ENCODE measurements at places on chromosomes 4 and X. TPM values are rescaled to one million over a fixed set of nuclear protein-coding genes. Genes with fewer than 3 reads are reported as not detected.

- no peak for DNase-seq
These were observed 264.8 kb downstream of the CAMK2D start for GRCh38 chr4:113496698-113497097.

DNA sequence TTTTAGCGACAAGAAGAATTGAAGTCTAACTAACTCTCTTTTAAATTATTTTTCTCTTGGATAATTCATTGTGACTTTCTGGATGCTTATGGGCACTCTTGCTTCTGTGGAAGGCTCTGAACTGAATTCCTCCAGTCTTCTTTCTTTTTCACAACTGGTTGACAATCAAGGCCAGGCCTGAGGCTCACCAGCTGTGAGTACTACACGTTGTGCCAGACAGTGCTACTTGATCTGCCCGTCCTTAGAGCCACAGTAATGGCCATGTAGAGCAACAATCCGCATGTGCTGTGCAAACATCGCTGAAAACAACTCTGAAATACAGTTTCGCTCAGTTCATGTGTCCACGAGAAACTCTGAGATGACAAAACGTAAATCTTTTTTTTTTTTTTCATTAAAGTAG lies 1336.3 kb upstream of the AGA start:
- DNase-seq, result no peak

GRCh38 chr4:148065075-148065474 lies 333.2 kb downstream of the ARHGAP10 start:
- DNase-seq, result no peak

GRCh38 chr4:102687373-102687981 lies 73.3 kb downstream of the MANBA start:
- DNase-seq, result no peak

GRCh38 chr4:78667325-78667724 lies 108.8 kb upstream of the BMP2K start:
- DNase-seq, result no peak

GRCh38 chr4:106627051-106627450 lies 258.5 kb upstream of the GIMD1 start:
- DNase-seq, result no peak

DNA sequence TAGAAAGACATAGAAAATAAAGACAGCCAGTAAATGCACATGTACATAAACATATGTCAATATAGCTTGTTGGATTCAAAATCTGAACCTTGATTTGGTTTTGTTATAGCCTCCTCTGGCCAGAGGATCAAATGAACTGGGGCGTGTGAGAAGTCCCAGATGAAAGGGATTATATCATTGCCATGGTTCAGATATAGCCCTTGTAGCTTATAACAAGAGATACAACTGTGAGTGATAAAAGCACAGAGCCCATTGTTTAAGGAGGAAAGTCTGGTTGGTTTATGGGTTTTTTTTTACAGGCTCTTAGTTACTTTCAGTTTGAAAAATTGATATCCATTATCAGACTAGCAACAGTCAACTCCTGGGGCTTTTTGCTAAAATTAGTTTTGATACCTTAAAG lies 101.7 kb upstream of the GLRA2 start:
- DNase-seq, result no peak

DNA sequence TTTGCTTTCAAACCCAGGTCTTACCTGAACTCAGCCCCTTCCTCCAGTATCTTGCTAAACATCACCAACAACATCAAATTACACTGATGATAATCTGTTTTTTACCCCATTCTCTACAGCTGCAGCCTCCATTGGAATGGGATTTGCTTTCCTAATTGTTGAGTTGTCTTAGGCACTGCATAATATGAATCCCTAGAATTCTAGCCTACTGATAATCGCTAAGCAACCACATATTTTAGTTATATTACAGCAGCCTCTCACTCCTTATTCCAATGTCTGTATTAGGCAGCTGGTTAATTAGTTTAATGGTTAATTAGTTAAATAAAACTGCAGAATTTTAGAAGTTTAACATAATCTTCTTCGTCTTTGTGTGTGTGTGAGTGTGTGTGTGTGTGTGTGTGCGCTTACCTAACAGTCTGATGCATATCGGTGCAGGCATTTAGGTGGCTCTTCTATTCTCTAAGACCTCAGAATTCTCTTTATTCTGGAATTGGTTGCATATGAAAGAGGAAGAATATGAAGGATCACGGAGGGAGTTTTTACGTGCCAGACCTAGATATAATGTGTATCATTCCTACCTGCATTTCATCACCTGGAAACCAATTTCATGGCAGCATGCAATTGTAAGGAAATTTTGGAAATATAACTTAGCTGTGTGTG lies 5.3 kb upstream of the COMMD8 start:
- DNase-seq, result no peak

DNA sequence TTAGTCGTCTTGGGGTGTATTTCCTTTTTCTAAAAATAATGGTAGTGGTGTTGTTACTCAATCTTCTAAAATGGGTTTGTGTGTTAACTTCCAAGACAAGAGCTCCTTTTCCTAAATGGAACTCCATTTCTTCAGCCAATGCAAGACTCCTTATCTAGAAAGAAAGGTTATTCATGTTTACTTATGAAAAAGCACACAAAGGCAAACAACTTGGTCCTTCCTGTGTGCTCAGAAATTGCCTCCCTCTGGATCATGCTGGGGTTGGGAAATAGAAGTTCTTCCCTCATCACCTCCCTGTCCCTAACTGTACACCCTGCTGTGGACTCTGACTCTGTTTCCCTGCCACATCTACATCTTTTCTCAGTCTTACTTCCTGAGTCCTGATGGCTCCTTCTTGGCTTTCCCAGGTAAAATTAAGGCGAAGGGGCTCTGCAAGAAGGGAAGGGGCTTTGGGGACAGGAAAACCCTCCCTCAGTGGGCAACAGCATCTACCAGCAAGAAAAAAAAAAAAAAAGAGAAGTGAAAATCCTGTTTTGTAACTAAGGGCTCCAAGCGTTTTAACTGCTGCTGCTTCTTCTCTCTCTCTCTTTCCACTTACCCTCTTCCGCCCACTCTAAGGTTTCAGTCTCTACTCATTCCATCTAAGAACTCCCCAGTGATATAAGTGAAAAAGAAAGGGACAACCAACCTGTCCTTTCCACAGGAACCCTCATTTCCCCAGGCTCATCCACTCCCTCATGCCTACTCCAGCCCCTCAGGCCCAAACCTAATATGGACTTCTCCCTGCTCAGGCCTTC lies 19.8 kb upstream of the TASL start:
- DNase-seq, result no peak

Gene COX18
- total RNA-seq, result 23.0 TPM

DNA sequence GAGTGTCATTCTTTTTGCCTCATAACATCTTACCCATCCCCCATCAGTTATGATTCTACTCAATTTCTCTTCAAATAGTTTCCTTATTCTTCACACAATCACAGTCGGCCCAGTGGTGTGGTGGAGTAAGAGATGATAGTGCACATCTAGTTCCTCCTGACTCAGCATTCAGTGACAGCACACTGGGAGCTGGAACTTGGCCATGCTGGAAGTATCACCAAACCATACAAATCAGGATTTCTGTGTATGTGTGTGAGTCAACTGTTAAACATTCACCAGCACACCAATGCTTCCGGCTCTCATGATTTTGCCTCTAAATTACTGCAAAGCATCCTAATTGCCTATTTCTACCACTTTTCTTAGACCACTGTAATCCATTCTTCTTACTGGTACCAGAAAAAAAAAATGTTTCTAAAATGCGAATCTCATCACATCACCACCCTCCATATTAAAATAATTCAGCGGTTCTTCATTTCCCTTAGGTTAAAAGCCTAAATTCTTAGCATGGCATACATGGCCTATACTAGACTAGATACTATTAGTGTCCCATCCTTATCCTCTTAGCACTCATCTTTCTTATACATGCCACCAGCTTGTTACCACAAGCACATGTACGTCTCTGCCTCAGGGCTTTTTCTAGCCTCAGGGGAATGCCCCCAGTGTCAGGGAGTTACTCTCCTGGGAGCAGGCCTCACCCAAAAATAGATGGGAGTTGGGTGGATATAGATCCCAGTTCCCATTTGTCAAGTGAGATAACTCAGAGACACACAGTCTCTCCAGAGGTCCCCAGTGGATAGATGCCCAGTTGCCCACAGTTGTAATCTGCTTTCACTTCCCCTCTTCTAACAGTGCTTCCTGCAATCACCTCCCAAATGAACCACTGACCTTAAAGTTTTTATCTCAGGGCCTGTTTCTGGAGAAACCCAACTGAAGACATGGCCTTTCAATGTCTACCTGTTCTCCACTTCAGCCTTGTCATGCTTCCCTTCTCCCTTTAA lies 49.2 kb upstream of the DDX53 start:
- no peak for DNase-seq

- DNase-seq, result no peak
These were observed 146.2 kb downstream of the KCNIP4 start for GRCh38 chr4:21802406-21802805.

Gene ARHGEF9
- 28.7 TPM for total RNA-seq

Gene DRP2
- 0.20 TPM for total RNA-seq

Gene OCIAD2
- total RNA-seq, result 122 TPM

- DNase-seq, result no peak
These were observed 33.7 kb downstream of the HTT start for GRCh38 chr4:3108211-3108610.

DNA sequence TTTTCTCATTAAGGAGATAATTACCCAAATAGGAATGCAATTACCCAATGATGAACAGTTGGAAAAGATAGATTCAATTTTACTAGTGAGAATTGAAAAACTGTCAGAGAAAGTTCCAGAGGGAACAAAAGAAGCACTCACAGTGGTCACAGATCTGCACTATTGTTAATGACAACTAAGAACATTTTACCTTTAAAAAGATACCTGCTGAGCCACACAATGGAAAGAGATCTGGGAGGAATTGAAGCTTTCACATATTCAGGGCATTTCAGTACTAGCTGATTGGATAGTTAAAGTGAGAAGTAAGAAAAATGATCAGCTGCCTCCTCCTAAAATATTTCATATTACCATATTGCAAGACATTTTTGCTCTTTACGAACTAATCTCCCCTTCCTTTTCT lies 1822.2 kb downstream of the STIM2 start:
- DNase-seq, result no peak

GRCh38 chr4:188975271-188975670 lies 836.0 kb downstream of the TRIML1 start:
- DNase-seq, result no peak

GRCh38 chr4:68591204-68591603 lies 15.1 kb upstream of the UGT2B17 start:
- DNase-seq, result no peak

Gene GATB
- 18.0 TPM for total RNA-seq

DNA sequence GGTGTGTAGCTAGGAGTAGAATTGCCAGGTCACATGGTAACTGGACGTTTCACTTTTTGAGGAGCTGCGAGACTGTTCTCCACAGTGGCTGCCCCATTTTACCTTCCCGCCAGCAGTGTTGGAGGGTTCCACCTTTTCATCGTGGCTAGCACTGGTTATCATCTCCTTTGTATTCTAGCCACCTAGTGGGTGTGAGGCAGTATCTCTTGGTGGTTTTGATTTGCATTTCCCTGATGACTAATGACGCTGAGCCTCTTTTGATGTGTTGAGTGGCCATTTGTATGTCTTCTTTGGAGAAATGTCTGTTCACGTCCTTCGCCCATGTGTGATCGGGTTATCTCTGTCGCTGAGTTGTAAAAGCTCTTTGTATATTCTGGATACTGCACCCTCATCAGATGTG lies 10.6 kb downstream of the ABCD1 start:
- DNase-seq, result no peak

DNA sequence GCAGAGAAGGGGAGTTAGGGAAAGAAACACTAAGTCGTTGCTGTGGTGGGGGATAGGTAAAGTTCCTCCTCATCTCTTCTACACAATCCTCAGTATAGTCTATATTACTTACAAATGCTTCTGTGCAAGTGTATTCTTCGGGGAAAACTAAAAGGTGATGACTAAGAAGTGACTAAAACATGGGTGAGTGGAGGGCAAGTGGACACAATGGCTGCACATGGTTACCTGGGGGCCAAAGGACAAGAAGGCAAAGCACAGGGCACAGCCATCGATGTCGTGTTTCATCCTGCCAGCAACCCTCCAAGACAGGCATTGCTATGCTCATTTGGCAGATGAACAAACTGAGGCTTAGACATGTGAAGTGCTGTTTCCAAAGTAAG lies 35.5 kb upstream of the CCKAR start:
- no peak for DNase-seq

GRCh38 chrX:14508025-14508690 lies 21.2 kb upstream of the GLRA2 start:
- DNase-seq, result no peak

GRCh38 chr4:47315346-47315745 lies 148.2 kb downstream of the COMMD8 start:
- DNase-seq, result no peak

- no peak for DNase-seq
These were observed 14.2 kb downstream of the RAB9A start for GRCh38 chrX:13703135-13703534.

DNA sequence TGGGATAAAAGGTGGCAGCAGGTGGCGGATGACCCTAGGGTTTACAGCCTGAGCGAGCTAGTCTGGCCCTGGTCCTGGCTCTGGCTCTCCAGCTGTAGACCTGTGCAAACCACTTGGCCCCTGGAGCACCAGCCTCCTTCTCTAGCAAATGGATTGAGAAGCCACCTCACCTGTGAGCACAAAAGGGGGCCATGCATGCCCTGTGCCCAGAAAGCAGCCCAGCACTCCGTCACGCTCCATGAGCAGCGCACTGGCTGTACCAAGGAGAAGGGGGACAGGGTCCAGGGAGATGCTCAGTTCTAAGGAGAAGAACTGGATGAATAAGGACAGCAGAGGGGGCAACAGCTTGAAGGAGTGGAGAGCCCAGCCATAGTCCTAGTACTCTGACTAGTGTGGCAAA lies 46.9 kb upstream of the C4orf50 start:
- no peak for DNase-seq

Gene SLC49A3
- 8.8 TPM for total RNA-seq

DNA sequence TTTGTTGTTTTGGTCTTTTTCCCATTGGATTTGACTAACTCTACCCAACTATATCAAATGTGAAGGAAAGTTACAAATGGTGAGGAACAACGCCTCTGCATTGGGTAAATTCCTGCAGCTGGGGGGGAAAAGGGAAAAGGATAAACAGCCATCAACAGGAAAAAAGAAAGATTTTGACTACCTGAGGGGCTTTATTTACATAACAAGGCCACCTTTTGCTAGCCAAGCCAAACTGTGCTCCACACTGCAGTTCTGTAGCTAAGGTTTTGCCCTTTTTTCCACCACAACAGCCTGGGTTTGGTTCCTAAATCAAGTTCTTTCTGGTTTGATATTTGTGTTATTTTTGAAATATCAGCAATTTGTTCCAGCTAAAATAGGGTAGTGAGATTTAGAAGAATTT lies 40.8 kb downstream of the RHOXF2B start:
- DNase-seq, result no peak

GRCh38 chr4:37066159-37066558 lies 178.4 kb upstream of the NWD2 start:
- no peak for DNase-seq

DNA sequence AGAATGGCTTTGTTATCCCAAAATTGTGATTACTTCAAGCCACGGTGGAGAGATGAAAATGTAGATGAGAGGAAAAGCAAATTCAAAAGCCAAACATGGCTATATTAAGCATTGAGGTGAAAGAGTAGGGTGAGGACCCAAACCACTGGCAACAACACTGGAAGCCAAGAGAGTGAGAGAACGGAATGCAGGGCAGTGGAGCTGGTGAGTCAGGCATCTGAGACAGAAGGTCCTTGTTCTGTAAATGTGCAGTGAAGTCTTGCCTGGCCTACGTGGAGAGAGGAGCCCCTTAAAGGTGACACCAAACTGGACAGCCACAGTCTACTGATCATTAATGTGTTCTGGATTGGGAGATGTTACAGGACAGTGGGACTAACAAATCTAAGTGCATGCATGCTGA lies 22.8 kb upstream of the SEC24B start:
- DNase-seq, result no peak
